Forelimb muscle (tissue), 1 donor: ENCODE measurements at places on chromosomes 11 and 22.

DNA sequence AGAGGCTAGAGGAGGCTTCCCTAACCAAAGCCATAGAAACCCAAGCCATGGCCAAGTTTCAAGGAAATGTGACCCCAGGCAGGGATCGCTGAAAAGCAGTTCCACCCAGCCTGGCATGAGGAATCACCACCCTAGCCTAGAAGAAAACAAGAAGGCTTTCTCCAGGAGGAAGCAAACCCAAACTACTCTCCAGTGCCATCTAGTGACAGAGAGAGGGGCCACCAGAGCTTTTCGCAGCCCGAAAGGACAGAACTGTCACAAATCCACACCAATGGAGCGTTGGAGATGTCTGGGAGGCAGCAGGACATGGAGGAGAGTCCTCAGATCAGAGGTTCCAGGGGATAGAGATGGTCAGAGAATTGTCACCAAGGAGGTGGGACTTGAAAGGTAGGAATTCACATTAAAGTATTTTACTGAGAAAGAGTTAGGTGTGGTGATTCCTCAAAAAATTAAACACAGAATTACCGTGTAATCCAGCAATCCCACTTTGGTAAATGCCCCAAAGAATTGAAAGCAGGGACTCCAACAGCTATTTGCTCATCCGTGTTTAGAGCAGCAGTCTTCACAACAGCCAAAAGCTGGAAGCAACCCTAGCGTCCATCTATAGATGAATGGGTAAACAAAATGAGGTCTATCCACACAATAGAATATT is 67.3 kb upstream of the NUP50 start:
- DNase-seq: peak; percentile 17

DNA sequence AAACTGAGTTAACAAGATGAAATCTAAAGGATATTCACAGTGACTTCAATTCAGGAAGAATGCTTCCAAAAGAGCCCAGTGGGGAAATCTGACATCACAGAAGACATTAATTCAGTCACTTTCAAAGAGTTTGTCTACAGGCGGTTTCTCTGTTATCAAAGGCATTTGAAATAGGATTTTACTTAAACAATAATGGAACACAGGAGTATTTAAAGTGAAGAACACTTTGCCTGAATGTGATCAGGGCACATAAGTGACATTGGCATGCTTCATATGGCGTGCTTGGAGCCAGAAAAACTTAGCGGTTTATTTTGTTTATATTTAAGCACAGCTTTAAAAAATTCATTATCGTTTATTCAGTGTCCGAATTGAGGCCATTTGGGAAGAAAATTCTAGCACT is 52.9 kb downstream of the PANX1 start:
- no peak for DNase-seq

DNA sequence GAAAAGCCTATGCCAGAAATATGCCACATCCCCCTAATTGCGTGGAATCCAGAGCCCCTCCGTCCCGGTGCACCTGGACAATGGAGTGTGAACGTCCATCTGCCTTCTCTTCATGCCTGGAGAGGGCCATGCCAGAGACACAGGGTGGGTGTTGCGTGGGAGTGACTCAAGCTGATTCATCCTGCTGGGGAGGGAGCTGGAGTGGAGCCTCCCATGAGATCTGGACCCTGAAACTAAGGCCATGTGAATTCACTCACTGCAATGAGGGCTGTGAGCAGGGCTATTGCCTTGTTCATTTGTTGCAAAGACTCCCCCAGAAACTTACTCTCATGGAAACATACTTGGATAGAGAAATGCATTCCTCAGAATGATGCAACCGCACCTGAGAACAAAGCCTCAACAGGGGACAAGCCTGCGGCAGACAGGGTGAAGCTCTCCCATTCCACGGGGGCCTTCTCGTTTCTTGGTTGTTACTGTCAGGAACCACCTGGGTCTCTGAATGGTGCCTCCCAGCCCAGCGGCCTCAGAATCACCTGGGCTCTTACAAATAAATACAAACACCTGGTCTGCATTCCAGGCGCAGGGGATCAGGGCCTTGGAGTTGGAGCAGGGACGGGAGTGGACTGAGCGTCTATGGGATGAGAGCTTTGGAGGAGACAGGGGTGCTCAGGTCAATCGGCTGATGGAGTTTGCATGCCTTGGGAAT is 1031.2 kb downstream of the BRD1 start:
- DNase-seq: no peak

GRCh38 chr11:96014217-96014616 is 90.3 kb upstream of the MTMR2 start:
- DNase-seq: no peak

GRCh38 chr22:22942511-22943329 is 55.1 kb downstream of the IGLL5 start:
- no peak for DNase-seq

GRCh38 chr11:134480136-134480712 is 68.2 kb upstream of the B3GAT1 start:
- no peak for DNase-seq

DNA sequence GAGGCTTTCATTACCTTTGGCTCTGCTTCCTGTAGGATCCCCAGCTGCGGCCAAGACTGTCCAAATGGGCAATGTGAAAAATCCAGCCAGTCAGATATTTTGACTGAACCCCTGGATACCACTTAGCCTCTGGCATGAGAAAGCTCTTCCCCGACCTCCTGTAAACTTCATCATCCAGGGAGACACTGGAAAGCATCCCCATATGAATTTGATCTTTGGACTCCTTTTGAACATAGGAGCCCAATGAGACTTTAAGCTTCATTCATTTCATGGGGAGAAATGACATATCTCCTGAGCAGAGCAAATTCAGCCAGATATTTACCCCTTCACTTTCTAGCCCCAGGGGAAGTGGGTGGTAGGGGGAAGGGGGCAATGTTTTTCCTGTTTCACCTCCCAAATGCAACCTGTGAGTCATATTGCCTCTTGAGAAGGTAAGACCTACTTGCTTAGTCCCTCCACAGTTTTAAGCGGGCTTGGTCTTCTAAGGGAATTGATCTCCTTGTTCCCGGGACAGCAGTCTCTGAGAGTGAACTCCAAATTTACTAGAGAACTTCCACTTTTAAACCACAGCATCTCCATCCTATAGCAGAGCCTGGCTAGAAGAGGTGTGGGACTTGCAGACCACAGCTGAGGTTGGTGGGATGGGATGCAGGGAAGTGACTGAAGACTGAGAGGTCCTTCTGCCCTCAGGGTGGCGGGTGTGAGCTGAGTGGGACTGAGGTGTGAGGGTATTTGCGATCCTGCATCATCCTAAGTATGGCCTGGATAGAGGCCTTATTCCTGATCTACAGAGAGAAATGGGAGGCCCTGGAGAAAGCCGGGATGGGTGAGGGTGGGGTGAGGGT is 20.3 kb upstream of the POU2AF1 start:
- no peak for DNase-seq
